ENCODE measurements at places on chromosomes 6 and 20.
A peak's percentile ranks its signal among the peaks of the same experiment; 100 is the strongest.

DNA sequence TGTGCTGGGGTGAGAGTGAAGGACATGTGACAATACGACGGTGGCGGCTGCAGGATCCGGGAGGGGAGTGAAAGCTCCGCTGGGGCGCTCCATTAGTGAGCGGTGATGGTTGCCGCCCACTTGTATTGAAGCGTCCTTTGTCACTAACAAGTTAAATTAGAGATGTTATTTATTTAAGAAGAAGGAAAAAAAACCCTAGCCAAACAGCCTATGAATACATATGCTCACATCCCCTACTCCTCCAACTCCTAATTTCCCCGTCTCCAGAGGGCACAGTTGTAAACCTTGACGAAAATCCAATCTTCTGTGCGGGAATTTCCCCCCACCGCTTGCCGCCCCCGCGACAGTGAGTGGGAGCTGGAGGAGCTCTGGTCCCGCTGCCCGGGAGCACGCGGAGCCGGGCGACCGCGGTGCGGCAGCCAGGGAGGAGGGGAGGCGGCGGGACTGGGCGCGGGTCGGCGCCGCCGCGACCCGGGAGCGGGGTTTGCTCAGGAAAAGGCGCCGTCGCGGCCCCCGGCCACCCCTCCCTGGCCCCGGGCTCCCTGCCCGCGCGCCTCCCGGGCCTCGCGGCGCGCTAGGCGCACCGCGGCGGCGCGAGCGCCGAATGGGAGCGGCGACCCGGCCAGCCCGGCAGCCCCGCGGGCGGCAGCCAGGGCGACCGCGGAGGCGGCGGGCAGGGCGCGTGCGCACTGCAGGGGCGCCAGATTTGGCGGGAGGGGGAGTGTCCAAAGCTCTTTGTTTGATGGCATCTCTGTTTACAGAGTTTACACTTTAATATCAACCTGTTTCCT lies at the start of gene MYB:
Gene MYB, plus strand, starts transcription at position 767 of the 791 bp plus-strand sequence. CDS start 206 bp downstream, outside the sequence.
- DNase-seq = peak; percentile 82

- no peak for DNase-seq
Measured at GRCh38 chr6:154891901-154892300, 103.2 kb upstream of the TIAM2 start.

DNA sequence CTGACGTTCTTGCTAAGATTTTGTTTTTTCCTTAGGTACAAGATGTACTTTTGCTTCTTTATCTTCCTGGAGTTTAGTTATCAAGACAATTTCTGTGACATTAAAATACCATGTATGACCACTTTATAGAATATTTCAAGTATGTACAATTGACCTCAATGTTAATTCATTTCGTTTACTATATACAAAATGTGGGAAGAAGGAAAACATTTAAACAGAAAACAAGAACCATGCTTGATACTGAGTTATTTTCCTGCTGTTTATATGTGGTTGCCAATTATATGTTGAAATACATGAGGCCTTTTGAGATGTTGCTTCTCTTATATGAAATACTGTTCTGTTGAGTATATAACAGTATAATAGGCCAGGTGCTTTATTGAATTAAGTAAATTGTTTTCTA lies 184.3 kb downstream of the JARID2 start:
- DNase-seq = no peak

GRCh38 chr6:21478883-21479539 lies 114.5 kb upstream of the SOX4 start:
- DNase-seq = no peak

DNA sequence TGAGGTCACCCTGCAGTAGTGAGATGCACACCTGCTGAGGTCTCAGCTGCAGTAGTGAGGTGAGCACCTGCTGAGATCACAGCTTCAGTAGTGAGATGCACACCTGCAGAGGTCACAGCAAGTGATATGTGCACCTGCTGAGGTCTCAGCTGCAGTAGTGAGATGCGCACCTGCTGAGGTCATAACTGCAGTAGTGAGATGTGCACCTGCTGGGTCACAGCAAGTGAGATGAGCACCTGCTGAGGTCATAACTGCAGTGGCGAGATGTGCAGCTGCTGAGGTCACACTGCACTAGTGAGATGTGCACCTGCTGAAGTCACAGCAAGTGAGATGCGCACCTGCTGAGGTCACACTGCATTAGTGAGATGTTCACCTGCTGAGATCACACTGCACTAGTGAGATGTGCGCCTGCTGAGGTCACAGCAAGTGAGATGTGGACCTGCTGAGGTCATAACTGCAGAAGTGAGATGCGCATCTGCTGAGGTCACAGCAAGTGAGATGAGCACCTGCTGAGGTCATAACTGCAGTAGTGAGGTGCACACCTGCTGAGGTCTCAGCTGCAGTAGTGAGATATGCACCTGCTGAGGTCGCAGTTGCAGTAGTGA lies 20.8 kb downstream of the ZDHHC14 start:
- DNase-seq = no peak

DNA sequence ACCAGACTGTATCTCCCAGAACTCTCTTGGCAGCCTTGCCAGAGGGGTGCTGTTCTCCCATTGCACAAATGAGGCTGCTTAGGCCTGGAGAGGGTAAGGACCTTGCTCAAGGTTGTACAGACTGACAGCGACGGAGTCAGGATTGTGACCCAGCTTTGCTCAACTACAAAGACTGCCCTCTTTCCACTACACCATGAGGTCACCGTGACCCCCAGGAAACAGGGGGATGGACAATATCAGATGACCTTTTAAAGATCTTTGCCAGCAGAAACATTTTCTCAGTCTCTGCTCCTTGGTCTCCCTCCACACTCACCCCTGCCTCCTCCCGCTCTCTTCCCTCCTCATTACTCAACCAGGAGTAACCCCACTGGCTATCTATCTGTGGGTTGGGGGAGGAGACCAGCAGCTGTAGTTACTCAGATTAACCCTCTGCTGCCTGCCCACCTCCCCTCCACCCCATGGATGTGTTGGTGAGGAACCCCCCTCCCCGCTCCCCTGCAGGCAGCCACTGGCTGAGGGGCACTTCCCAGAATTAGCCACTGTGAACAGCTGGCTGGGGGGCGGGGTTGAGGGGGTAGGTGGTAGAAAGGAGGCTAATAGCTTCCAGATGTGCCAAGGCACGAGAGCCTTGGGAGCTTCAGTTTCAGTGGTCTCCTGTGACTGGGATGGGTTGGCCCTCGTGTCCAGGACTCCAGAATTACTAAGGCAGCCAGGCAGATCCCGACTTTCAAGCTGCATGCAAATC lies 26.9 kb upstream of the MRPS18A start:
- DNase-seq = no peak

- no peak for DNase-seq
Measured at GRCh38 chr6:155993240-155993639, 537.6 kb upstream of the NOX3 start.

- no peak for DNase-seq
Measured at GRCh38 chr6:50093116-50093937, 43.6 kb upstream of the DEFB112 start.

DNA sequence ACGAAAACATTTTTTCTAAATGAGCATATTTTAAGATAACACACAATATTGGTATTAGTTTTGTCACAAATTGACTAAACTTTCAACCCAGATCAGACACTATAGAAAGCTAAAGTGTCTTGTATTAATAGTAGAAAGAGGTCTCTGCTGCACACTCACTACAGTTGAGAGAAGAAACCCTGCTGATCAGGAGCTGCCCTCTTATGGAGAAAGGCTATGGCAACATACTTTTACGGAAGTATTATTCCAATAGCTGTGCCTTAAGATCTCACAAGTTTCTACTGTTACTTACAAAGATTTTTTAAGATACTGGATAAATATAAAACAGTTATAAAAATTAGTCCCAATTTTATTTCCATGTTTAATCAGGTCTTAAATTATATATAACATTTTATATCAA lies 155.7 kb downstream of the RIMS1 start:
- no peak for DNase-seq

DNA sequence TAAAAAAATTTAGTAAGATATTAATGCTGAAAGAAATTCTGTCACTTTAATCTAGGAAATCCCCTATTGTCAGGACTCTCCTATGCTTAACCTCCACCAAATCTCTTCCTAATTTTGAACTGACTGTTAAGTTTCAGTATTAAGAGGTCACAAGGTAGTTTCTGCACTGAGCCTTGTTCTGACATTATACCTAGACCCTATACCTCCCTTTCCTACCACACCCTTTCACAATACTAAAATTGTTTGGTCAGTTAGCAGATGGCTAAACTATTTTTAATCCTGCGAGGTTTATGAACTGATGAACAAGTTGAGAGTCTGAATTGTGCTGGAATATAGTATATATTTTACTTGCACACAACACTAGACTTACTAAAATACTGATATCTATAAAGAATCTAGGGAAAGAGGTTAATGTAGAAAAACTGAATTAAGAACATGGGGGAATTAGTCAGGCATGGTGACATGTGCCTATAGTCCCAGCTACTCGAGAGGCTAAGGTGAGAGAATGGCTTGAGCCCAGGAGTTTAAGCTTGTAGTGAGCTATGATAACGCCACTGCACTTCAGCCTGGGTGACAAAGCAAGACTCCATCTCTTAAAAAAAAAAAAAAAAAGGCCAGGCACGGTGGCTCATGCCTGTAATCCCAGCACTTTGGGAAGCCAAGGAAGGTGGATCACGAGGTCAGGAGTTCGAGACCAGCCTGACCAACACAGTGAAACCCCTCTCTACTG lies 51.5 kb downstream of the HBS1L start:
- DNase-seq = no peak

GRCh38 chr20:13283869-13284829 lies 63.1 kb downstream of the ISM1 start:
- no peak for DNase-seq

- DNase-seq = no peak
Measured at GRCh38 chr20:22819784-22820183, 215.3 kb upstream of the SSTR4 start.

- no peak for DNase-seq
Measured at GRCh38 chr6:73169111-73169510, 56.2 kb downstream of the KHDC1L start.

GRCh38 chr20:17511401-17511800 lies 19.8 kb downstream of the BFSP1 start:
- no peak for DNase-seq

DNA sequence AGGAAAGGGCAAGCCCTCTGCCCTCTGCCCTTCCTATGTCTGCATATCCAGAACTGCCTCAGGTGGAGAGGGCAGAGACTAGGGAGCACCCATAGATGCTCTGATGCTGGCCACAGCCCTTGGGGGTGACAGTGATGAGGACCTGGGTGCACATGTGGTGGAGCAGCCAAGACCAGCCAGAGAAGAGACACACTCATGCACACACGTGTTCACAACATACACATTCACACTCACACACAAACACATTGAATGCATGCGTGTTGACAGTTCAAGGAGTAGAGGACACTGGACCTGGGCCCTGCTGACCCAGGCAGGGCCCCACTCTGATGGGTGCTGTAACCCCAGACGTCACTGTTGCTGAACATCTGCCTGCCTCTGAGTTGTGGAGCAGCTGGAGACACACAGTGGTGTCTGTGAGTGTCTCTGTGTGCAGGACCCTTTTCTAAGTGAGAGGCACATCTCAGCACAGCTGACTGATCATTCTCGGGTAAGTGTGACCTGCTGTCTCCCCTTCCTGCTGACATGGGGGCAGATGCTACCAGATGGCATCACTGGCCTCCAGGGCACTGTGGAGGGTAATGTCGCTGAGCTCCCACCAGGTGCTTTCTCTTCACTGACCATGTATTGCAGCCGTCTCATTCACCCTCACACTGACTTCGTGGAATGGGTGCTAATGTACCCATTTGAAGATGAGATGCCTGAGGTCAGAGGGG lies 30.1 kb upstream of the MAS1L start:
- no peak for DNase-seq

DNA sequence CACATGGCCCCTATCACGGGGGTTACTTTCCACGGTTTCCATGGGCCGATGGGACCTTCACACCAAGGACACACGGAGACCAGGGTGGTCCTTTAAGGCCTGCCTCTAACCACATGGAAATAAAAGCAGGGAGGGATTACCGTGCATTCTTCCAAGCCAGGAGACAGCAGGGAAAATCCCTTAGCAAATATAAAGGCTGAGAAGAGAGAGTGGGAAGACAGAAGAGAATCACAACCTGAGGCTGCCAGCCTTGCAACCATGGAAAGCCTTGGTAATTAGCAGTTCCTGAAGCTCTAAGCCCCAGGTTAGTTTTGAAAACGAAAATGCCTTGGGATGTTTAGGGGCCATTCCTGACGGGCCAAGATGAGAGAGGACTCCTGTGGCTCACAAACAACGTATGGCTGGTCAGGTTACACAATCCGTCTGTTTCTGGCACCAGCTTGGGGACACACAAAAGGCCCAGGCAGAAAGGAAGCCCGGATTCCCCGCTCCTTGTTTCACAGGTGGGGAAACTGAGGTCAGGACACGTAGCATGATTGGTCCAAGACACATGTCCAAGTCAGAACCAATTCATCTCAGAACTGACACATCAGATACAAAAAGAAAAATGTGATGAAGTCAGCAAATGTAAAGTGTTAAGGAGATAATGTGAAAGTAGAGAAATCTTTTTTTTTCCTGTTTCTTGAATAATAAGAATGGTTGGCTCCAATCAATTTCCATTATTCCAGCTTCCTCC lies 2.8 kb downstream of the PREX1 start:
- no peak for DNase-seq

DNA sequence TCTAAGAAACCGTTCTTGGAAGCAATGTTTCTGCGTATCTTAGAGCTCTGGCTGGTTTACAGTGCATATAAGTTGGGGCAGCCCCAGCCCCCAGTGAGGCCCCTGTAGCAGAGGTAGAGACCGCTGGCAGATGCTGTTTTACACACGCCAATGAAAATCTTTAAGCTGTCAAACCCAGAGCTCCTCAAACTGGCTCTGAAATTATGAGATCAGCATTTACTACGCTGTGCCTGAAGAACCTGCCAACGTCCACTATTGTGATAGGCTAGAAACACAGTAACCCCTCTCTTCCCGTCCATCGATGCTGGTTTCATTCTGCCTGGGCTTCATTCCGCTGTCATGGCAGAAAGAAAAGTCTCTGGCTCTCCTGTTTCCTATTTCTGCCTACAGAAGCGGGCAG lies 160.6 kb downstream of the SMOC2 start:
- DNase-seq = no peak
